ENCODE measurements at places on chromosomes 16 and 17. TPM values are rescaled to one million over a fixed set of nuclear protein-coding genes. Genes with fewer than 3 reads are reported as not detected.

The SCARF1 gene
- total RNA-seq = 0.06 TPM

The KIF2B gene
- total RNA-seq = not detected

The KRT12 gene
- not detected for total RNA-seq

The CLEC10A gene
- not detected for total RNA-seq

The PITPNC1 gene
- 2.9 TPM for total RNA-seq

The MT1A gene
- not detected for total RNA-seq

The SLC16A6 gene
- 0.18 TPM for total RNA-seq

The KRT16 gene
- total RNA-seq = not detected

The CCL8 gene
- total RNA-seq = not detected

The CDK3 gene
- 3.1 TPM for total RNA-seq

The TMEM204 gene
- 1.2 TPM for total RNA-seq

The YBX2 gene
- not detected for total RNA-seq

The CPNE7 gene
- total RNA-seq = not detected

The MYH2 gene
- total RNA-seq = not detected

The KRT27 gene
- not detected for total RNA-seq

The DPEP3 gene
- total RNA-seq = not detected

The CACNG3 gene
- 0.02 TPM for total RNA-seq

The RRAD gene
- 0.30 TPM for total RNA-seq

The SHBG gene
- 0.14 TPM for total RNA-seq

The STX1B gene
- 0.94 TPM for total RNA-seq

The ZMYND15 gene
- total RNA-seq = not detected

The PLA2G10 gene
- total RNA-seq = not detected

The CCL16 gene
- total RNA-seq = not detected

The MFAP4 gene
- total RNA-seq = 82.5 TPM

The GAST gene
- total RNA-seq = not detected

The HASPIN gene
- total RNA-seq = 15.9 TPM

The ABCA9 gene
- total RNA-seq = not detected

The AATK gene
- total RNA-seq = 24.2 TPM

The VTN gene
- total RNA-seq = 0.08 TPM

The TBX2 gene
- total RNA-seq = 42.3 TPM

The C17orf67 gene
- 0.76 TPM for total RNA-seq

The ATP2C2 gene
- total RNA-seq = 6.2 TPM

The KIF18B gene
- total RNA-seq = 36.3 TPM

The CASKIN1 gene
- 0.24 TPM for total RNA-seq

The KSR1 gene
- 37.6 TPM for total RNA-seq

The CD300LB gene
- not detected for total RNA-seq

The CDH11 gene
- 65.1 TPM for total RNA-seq
